NCI-H1048 (cell line): ENCODE measurements at places on chromosomes 2 and 18.

DNA sequence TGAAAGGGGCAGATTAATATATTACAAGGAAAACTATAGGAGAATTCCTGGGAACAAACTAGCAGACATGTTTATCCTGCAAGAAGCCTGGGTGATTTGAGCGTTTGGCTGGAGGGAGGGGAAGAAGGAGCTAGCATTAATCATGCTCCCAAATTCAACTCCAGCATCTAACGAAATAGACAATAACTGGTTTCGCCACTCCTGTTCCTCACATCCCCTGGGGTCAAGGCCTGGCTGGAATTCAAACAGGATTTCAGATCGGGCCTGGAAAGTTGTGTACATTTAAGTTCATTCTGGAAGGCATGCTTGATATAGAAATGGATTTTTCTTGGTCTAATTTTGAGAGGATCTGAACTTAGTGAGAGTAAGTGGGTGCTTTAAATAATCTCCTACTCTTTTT is 126.1 kb upstream of the CTAGE1 start:
- DNase-seq = no peak

- DNase-seq = no peak
Observed at GRCh38 chr2:30293303-30293921, 62.1 kb downstream of the LBH start.

GRCh38 chr18:31112804-31113203 is 10.6 kb upstream of the DSC2 start:
- no peak for DNase-seq

DNA sequence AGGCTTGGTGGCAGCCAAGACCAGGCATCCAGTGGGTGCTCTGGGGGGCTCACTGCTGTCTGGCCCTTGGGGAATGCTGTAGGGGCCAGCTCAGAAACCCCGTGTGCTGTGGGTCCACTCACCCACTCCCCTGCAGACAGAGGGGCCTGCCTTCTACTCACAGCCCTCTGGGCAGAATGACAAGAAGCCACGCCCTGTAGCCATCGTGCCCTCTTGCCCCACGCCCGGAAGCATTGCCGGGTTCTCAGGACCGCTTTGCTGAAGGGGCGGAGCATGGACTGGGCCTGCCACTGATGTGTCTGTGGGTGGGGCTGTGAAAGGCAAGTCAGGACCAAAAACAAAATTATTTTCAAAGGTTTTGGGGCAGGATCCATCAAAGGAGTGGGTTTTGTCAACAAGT is 27.8 kb downstream of the GLI2 start:
- DNase-seq = no peak

DNA sequence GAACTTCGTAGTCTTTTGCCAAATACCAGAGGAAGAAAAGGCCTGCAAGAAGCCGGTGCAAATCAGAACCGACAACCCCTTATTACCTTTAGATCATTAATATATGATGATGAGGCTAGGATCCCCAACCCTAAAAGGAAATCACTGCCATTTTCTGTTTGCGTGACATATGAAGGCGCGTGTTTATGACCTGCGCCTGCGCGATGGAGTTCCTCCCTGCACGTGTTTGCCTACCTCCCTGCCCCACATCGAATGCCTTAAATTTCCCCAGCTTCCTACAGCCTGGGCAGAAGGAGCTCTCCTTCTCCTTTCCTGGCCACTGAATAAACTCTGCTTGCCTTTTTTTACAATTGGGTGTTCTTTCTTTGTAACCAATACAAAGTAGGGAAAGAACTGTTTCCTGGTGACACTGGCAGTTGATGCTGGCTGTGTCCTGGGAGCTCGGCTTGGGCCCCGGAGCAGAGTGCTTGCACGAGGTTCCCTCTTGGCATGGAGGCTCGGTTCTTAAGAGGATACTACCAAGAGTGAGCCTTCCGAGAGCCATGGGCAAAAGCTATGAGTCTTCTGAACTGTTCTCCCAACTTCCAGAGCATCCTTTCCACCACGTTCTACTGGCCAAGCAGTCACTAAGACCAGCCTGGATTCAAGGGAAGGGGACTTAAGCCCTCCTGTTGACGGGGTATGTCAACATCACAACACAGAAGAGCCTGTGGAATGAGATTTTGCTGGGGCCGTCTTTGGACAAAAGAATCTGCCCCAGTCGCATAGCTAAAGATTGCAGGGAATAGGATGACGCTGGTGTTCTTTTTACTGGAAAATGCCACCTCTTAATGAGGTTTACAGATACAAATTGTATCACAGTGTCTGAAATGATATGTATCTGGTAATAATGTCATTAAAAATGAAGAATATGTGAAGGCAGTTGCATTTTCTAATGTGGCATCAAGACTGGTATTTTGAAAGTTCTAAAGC is 179.8 kb downstream of the SH3BP4 start:
- no peak for DNase-seq

DNA sequence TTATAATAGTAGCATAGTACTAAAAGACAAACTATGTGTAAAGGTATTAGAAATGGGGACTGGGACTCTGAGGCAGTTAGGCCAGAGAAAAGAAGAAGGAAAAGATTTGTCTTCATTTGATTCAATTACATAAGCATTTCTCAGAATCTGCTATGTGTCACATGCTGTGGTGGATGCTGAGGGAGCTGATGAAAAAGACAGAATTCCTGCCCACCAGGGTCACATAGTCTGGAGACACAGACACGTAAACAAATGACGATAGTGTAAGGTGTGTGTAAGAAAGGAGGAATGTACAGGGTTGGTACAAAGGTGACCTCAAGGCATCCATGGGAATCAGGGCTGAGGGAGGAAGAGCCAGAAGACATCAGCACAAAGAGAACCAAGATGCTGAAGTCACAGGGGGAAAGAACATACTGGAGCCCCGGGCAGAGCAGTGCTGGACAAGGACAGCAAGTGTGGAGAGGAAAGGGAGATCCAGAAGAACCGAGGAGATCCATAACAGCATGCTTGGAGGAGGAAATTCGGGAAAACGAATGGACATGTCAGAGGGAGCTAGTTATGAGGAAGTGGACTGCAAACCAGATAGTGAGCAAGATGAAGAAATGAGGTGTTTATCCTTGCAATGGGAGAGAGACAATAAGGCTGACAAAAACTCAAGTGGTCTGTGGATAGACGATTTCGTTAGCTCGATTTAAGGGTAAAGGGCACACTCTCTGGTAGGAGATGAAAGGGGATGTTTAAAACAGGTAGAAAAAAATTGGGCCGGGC is 1.2 kb upstream of the MAPRE3 start:
- no peak for DNase-seq

DNA sequence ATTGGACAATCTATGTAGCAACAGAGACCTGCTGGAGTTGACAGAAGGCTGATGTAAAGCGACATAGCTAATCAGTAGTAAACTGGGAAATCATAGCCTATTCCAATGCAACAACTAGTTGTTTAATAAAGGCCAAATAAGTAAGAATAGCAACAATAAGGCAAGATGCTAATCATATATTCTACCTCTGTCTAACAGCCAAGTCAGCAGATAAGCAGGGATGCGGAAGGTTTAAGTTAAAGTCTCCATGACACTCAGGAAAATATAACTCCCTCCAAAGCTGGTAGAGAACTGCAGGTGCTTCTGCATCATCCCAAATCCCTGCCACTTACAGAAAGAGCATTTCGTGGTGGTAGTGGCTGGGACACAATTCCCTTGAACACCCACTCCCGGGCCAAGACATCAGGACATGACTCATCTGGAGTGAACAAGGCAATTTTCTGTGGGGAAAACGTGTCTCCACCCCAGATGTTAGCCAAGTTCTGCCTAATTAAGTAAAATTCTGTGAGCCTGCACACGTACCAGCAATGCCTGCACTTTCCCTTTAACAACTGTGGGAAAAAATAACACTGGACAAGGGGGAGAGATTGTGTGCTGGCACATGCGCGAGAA is 413.6 kb upstream of the ID2 start:
- no peak for DNase-seq

GRCh38 chr18:74493689-74494088 is 2.5 kb upstream of the CNDP2 start:
- no peak for DNase-seq

GRCh38 chr2:226115102-226115831 is 684.4 kb downstream of the IRS1 start:
- DNase-seq = no peak

- DNase-seq = no peak
Observed at GRCh38 chr2:126775300-126775985, 119.5 kb downstream of the GYPC start.

GRCh38 chr18:48006415-48007175 is 76.1 kb upstream of the SMAD2 start:
- DNase-seq = no peak

DNA sequence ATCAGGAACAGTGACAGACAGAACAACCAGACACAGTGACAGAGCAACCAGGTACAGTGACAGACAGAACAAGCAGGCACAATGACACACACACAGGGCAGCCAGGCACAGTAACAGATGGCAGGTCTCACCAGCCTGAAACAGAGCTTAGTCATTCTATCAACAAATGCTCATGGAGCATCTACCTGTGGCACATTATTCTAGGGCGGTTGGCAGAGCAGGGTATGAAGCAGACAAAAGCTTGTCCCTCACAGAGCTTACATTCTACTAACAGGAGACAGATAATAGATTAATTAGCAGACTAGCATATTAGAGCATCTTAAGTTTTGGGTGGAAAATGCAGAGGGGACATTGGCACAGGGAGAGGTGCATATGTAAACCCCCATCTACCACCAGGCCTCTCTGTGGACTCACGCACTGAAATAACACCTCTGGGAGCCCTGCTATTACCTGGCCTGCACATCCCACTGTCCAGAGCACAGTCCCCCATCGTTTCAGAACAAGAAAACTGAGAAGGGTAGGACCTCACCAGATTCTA is 64.1 kb upstream of the RAB6C start:
- no peak for DNase-seq

DNA sequence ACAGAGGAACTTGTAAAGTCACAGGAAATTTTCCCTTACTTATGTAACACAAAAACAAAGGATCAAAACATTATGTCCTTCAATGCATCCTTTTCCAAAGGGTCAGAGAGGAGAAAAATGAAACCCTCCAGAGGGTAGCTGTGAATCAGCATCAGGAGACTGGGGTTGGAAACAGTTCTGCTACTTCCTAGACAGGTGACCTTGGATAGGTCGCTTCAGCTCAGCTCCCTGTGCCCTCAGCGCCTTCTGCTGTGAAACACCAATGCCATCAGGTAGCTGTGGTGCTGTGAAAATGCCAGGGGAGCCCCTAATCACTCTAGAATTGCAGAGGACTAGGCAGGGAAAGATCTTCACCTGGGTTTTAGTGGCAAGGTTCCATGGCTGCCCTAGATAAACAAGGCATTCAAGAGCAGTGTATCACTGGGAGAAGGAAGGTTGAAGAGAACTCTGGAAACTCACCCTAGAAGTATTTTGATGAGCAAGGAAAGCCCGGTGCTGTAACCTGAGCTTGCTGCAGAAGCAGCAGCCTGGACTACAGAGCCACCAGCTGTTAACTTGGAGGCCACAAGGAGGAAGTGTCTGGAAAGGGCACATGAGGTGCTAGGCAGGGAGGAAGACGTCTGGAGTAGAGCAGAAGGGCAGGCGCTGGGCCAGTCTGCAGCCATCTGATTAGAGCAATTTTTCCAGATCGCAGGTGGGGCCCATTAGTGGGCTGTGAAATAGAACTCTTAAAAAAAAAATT is 100.7 kb upstream of the MCFD2 start:
- DNase-seq = no peak

GRCh38 chr2:63888490-63889402 is 47.0 kb downstream of the UGP2 start:
- no peak for DNase-seq

- no peak for DNase-seq
Observed at GRCh38 chr2:61396005-61396404, 74.9 kb downstream of the USP34 start.

- DNase-seq = no peak
Observed at GRCh38 chr2:69998761-69999160, 37.3 kb upstream of the ASPRV1 start.

GRCh38 chr2:60152226-60152833 is 401.1 kb downstream of the BCL11A start:
- peak; percentile 33 for DNase-seq

DNA sequence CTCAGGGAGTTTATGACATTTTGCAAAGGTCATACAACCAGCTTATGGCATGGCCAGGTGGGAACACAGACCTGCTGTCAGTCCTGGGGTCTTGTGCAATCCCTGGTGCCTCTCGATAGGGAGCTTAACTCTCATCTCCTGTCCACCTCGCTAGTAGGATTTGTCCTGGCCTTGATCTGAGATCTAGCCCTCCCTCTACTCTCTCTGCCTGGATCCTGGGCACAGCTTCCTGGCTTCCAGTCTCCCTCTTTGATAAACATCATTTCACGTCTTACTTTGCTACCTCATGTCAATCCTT is 13.8 kb downstream of the GALR1 start:
- no peak for DNase-seq
